ENCODE measurements at places on chromosomes 12 and 14.

DNA sequence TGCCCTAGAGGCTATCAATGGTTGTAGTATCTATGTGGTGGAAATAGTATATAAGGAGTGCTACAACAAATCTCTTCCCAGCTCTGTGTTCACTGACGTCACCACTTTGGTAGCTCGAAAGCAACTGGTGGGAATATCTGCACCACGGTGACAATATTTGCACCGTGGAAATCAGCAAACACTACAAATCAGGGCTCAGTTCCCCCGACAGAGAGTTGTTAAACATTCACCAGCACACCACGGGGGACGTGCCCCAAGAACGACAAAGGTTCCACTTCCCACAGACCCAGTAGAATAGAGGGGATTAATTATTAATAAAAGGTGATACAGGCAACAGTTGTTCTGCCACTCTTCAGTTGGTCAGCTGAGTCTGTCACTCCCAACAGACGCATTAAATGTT, 98.4 kb downstream of the CCDC60 start:
- no peak for DNase-seq

- DNase-seq: no peak
These were observed 173.4 kb downstream of the PPFIA2 start for GRCh38 chr12:81585787-81586186.

DNA sequence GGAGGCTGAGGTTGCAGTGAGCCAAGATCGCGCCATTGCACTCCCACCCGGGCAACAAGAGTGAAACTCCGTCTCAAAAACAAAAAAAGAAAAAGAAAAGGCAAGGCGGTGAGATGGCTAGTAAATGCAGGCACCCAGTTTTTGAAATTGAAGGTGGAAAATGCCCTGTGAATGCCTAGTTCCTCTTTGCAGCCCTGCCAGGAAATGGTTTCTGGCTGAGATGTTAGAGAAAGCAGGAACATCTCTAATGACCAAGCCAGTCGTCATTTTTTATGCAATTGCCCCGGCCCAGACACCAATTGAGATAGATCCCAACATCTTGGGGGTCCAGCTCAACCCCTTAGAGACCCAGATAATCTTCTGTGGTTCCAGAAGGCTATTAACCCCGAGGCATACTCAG, 17.0 kb downstream of the SLC8A3 start:
- DNase-seq: no peak

- peak; percentile 89 for DNase-seq
These were observed 13.3 kb upstream of the MAP3K9 start for GRCh38 chr14:70822530-70823185.

- no peak for DNase-seq
These were observed 62.4 kb upstream of the TBPL2 start for GRCh38 chr14:55502746-55503284.

- DNase-seq: no peak
These were observed 66.2 kb upstream of the BCL2L14 start for GRCh38 chr12:12004524-12004923.

GRCh38 chr14:65879248-65880009, 466.9 kb downstream of the FUT8 start:
- no peak for DNase-seq

DNA sequence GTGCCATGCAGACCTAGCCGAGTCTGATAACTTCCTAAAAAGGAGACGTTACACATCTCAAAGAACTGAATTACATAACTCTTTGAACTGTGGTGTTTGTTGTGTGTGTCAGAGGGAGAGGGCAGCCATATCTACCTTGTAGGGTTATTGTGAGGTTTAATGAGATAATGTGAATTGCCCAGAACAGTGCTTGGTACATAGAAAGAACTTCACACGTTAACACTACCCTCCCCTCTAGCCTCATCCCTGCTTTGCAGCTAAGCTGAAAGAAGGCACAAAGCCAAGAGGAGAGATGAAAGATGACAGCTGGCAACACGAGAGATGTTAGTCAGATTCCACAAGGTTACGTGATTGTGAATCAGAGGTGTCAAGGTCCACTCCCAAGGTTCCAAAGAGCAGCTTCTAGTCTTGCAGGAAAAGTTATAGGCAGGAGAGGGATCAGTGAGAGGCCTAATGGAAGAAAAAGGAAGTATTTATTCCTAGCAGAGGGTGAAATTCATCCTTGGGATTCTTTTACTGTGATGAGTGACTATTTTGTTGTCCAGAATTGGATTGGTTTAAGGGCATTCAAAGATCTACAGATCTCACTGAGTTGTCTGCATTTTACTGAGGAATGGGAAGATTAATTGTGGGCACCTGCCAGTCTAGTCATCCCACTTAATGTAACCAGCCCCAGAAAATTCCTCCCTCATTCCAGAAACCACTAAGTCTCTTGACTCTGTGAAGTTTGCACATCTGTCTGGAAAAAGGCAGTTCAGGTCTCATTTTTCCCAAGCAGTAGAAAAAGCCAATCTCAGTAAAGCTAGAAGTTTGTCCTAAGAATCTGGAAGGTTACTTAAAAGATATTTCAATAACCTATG, 25.9 kb upstream of the WNK1 start:
- DNase-seq: peak; percentile 12

DNA sequence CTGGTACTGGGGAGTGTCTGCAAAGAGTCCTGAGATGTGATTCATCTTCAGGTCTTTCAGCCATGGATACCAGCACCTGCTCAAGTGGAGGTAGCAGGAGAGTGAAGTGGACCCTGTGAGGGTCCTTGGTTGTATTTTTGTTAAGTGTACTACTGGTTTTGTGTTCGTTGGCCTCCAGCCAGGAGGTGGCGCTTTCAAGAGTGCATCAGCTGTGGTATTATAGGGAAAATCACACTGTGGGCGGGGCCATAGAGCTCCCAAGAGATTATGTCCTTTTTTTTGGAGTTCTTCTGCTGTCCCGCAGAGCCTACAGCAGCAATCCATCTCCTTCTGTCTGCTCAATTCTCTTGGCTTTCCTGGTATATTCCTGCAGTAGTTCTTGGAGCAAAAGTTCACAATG, 66.8 kb downstream of the SPATA7 start:
- DNase-seq: no peak

GRCh38 chr14:89952576-89952975, 2.0 kb downstream of the EFCAB11 start:
- DNase-seq: no peak

DNA sequence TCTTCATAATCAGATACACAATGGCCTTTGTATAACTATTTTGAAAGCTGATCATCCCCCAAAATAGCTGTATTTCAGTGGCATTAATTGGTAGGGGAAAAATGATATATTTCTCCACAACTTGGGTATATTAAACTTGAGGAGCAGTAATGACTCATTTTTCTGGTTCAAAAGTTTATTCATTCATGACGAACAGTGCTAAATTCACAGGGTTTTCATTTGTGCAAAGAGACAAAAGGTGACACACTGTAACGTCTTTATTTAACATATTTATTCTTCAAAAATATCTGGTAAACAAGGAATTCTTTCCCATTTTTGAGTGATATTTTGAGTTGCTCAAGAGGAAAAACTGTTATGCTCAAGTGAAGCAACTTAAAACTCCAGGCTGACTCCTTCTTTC, 415.5 kb upstream of the SOX5 start:
- no peak for DNase-seq

DNA sequence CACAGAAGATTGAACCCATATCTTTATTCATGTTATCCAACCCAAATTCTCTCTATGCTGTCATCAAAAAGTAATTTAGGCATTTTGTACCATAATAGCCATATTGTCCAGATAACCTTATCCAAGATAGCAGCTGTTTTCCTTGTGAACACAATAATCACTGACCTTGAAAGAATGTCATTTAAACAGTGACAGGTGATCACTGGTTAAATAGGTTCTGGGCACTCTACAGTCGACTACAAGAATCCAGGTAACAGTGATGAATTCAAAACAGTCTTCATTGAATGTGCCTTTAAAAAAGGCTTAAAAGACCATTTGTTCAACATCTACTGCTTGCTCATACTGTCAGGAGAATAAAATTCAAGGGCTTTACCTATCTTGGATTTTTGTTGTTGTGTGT, 4.6 kb upstream of the SPX start:
- no peak for DNase-seq

GRCh38 chr12:49809381-49809905, 18.8 kb downstream of the NCKAP5L start:
- no peak for DNase-seq

GRCh38 chr12:108102363-108102762, 26.7 kb upstream of the WSCD2 start:
- no peak for DNase-seq

DNA sequence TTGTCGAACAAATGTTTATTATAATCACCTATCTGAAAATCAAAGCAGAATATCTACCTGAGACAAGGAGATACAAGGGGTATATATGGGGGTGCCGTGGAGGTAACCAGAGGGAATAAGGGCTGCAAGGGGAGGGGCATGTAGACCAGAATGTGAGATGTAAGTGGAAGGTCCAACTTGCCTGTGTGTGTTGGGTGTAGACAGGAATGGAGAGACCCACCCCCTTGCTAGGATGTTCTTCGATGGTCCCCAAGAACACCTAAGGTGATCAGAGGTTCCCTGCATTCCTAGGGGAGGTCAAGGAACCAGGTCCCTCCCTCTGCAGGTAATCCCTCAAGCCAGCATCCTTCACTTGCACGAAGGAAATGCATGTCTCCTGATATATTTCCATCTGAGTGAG, 167.9 kb downstream of the DICER1 start:
- DNase-seq: no peak

DNA sequence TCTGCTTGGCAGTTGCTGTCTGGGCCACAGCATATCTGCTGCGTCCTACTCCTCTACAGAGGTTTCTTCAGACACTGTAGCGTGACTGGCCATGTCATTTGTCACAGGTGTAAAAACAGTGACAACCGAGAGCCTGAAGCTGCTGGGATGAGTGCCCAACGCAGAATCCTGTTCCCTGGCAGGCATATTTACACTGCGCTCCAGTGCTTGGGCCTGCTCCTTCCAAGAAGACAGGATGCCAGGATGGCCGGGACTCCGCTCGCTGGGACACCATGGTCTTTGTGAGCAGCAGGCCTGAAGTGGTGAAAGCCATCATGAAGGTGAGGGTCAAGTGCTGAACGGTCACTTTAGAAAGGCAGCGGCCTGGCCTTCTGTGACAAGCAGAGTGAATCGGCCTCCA, 171.4 kb downstream of the EMP1 start:
- no peak for DNase-seq

DNA sequence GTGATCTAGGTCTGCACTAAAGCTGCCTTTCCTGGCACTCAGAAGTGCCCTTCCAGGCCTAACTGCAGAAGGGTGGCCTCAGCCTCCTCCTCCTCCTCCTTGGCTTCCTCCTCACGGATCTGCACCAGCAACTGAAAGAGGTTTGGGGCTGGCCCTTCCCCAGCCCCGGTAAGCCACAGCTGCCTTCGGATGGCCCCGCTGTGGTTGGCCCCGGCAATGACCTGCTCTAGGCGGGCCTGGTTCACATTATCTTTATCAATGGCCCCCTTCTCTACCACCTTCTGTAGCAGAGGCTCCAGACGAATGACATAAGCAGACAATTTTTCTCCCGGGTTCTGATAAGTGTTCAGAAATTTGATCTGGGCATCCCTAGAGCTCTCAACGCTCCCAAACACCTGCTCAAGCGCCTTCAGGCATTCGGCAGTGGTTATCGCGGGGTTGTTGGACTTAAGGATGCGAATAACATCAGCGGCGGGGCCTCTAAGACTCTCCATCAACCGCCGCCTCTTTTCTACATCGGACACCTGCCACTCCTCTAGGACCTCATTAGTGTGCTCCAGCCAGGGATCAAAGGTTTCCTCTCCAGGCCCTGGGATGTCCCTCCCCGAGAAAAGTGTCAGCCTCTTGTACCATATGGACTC, 1.5 kb downstream of the PNMA1 start:
- no peak for DNase-seq

GRCh38 chr12:11748903-11749302, 99.4 kb downstream of the ETV6 start:
- DNase-seq: no peak

DNA sequence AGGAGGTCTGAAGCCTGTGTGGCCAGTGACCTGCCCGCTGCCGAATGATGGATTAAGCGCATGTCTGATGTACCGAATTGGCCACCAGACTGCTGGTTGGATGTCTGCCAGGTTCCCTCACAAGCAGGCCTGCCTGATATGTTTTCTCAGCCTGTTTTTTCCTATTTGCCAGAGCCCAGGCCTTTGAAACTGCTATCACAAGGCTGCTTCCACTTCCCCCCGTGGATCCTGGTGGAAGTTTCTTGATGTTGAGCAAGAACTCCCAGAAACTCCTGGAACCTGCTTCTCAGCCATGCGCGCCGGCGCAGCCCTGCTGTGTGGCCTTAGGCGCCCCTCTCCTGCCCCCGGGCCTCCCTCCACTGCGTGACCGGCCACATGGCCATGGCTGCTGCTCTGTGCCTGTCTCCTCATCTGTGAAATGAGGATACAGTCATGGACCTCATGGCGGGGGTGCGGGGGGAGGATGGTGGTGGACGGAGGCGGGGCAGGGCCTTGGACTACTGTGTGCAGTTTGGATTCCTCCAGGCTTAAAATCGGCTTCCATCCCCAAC, 56.6 kb downstream of the CALM1 start:
- no peak for DNase-seq

DNA sequence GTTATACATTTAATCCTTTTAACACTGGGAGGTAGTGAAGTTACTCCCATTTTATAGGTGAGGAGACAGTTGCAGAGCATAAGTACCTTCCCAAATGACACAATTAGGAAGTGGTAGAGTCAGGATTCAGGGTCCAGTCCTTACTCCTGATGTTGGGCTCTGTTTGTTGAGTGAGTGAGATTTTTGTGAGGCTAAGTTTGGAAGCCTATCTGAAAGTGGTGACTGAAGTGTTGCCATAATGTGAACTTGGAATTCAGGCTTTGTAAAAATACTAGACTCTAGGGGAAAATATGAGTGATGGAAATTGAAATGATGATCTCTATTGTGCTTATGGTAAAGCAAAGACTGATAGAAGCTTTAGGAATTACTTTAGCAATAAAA, 2.2 kb downstream of the NUDT4 start:
- DNase-seq: peak; percentile 53

DNA sequence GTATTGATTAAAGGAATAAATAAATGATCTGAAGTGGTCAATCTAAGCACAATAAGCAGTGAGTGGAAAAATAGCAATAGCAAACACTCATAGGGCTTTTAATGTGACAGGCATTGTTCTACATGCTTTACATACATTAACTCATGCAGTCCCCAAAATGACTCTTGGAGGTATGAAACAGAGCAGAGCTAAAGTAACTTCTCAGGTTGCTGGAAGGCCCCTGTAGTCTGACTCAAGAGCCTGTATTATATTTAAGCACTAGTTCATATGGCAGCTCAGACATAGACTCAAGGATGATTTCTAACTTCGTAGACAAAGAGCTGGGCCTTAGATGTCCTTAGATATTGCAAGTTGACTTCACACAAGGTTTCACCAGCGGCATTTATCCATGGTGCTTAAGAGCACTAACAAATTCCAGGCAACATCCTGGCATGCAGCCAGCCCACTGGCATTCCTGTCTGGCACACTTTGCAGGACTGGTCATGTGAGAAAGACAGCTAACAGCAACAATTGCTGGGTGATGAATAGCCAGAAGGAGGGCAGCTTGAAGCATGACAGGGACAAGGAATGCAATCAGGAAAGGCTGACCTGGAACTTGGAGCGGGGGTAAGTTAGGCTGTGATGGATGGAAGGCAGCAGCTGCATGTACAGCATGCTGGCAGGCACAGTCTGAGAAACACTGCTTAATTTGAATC, 22.9 kb upstream of the KTN1 start:
- no peak for DNase-seq

Measured in large intestine (tissue), 12 donors.